ENCODE measurements at places on chromosomes 7 and 10.
A peak's percentile ranks its signal among the peaks of the same experiment; 100 is the strongest.

DNA sequence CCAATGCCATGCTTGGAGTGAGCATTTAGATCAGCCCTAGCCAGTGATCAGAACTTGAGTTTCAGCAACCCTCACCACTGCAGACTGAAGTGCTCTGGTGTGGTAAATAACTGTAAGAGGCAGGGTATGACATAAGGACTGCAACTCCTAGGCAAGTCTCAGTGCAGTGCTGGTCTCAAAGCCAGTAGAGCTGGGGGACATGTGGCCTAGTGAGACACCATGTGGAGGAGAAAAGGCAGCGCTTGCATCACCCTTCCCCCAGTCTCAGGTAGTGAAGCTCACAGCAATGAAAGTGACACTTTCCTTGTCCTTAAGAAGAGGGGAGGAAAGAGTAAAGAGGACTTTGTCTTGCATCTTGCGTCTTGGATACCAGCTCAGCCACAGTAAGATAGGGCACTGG lies 386.8 kb upstream of the POT1 start:
- DNase-seq, result peak; percentile 21

- DNase-seq, result no peak
Measured at GRCh38 chr10:22742678-22743077, 28.3 kb upstream of the PIP4K2A start.

DNA sequence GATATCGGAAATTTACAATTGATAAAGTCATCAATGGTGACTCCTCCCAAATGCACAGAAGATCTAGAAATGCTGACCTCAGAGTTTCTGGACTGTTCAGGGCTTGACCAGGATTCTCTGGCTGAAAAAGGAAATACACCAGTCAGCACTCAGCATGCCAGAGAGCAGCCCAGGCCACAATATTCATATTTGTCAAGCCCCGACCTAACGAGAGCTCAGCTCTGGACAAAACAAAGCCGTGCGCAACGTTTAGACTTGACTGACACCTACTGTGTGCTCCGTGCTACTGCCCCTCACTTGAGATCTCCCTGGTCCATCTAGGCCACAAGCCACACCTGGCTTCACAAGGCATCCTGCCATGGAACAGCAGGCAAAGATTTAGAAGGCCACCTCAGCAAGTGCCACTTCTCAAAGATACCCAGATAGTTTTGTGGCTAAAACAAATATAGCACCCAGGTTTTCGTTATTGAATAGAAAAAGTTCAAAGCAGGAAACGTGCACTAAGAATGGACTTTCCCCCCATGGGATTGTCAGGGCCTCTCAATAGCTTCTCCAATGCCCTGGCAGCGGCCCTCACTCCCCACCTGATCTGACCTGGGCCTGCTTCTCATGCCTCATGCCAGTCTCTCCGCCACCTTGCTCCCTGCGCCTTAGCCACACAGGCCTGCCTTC lies 218.3 kb downstream of the FAM107B start:
- peak; percentile 59 for DNase-seq

- DNase-seq, result no peak
Measured at GRCh38 chr7:127380479-127380878, 12.0 kb downstream of the ZNF800 start.

DNA sequence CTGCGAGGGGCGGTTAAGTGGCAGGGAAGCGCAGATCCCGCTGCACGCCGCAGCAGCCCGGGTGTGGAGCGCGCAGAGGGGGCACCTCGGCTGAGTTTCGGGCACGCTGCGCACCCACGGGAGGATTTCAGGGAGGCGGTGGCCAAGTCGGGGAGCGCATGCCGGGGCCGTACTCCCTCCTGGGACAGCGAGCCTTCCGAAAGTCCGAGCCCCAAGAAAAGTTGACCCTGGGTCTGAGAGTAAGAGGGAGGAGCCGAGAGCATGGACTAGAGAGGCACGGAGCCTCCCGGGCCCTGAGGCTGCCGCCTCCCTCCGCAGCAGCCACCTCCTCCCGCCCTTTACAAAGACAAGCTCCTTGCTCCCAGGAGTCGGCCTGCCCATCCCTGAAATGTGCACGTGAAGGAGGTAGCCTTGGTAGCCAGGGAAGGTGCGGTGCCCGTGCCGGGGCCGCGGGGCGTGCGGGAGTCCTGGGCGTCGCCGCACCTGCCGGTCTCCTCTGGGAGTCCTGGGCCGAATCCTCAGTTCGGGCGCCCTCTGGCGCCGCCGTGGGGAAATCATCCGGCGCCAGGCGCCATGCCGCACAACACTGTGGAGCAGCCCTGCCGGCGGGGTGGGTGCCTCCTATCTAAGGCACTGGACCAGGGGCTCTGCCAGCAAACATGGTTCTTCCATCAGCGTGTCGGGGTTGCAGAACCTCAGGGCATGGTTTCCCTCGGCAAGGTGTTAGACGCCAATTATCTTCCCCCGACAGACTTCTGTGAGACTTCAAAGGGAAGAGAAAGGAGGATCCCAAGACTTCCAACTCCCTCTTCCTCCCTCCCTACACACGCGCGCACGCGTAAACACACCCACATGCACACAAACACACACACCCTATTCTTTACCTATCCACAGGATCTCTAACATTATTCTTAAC lies 104.0 kb downstream of the TRIL start:
- DNase-seq, result peak; percentile 72

- no peak for DNase-seq
Measured at GRCh38 chr7:122311050-122311700, 6.6 kb upstream of the FEZF1 start.

GRCh38 chr7:742791-743190 lies 15.7 kb upstream of the PRKAR1B start:
- DNase-seq, result no peak

GRCh38 chr10:75107756-75108683 lies 3.4 kb upstream of the SAMD8 start:
- no peak for DNase-seq

- DNase-seq, result no peak
Measured at GRCh38 chr7:51352174-51353100, 35.8 kb upstream of the COBL start.

- DNase-seq, result peak; percentile 42
Measured at GRCh38 chr7:28017372-28017771, 163.2 kb downstream of the JAZF1 start.

DNA sequence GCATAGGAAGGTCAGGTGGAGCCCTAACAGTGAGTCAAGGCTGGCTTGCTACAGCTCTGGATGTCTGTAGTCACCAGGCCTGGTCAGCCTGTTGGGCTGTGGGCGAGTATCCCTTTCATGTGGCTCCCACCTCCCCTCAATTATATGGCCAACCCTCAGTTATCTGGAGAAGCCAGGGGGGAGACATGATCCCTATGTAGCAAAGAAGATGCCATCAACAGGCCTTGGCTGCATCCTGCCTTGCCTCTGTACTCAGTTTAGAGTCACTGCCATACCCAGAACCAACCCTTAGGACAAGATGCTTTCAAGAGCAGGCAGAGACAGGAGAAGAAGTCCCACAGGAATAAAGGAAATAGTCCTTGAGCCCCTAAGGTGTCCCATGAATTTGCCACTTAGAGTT lies 763.9 kb downstream of the GRID1 start:
- DNase-seq, result no peak

- no peak for DNase-seq
Measured at GRCh38 chr10:113651898-113652297, 11.9 kb downstream of the NRAP start.

- DNase-seq, result no peak
Measured at GRCh38 chr7:27685209-27685608, 22.5 kb upstream of the HIBADH start.

- DNase-seq, result no peak
Measured at GRCh38 chr10:55509168-55509567, 708.1 kb upstream of the PCDH15 start.

GRCh38 chr7:2862831-2863361 lies 18.8 kb upstream of the GNA12 start:
- DNase-seq, result no peak

DNA sequence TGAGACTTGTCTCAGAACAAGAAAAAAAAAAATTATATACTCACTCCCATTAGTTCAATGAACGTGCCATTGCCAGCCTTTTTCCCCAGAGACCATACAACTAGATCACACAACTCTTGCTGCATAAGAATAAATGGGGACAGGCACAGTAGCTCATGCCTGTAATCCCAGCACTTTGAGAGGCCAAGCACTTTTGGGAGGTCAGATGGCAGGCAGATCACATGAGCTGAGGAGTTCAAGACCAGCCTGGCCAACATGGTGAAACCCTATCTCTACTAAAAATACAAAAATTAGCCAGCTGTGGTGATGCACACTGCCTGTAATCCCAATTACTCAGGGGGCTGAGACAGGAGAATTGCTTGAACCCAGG lies 13.6 kb downstream of the PDLIM1 start:
- DNase-seq, result no peak

DNA sequence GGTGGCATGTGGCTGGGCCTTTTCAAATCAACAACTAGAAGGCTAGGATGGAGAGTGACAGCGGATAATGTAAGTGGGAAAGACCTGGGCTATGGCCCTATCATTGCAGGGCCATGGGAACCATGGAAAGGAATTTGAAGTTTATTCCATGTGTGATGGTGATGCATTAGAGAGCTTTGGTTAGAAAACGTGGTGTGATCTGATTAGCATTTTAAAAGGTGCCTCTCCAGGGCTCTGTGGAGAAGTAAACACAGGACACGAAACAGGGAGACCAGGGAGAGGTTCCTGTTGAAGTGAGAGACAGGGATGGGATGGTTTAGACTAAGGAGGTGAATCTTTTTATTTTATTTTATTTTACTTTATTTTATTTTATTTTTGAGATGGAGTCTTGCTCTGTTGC lies 749.5 kb downstream of the GATA3 start:
- no peak for DNase-seq

DNA sequence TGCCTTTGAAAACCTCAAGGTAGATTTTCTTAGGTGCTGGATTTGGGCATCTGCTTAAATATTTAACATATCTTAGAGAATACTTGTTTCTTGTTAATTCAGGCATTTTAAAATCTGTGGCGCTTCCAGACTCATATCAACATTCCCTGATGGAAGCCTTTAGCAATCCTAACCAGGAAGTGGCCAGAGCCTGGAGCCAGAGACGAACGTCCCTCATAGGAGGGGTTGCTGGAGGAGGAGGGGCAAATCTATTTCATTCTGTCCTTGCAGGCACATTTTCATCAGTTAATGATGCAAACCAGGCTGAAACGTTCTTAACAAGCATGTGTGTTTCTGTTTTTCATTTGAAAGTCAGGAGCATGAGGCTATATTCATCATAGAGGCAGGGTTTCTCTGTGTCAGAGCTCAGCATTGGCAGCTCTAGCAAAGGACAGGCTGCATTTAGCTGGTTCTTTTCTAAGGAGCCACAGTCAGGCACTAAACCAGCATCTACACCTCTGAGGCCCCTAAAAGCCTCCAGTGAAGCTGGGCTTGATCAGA lies 17.8 kb upstream of the IFIT2 start:
- peak; percentile 44 for DNase-seq

- no peak for DNase-seq
Measured at GRCh38 chr10:28316696-28317095, 13.8 kb upstream of the MPP7 start.

GRCh38 chr10:38730076-38730475 lies 635.9 kb downstream of the ZNF37A start:
- DNase-seq, result no peak
